Omental fat pad (tissue), 4 donors: ENCODE measurements at places on chromosomes 6 and 20. TPM values are rescaled to one million over a fixed set of nuclear protein-coding genes. Genes with fewer than 3 reads are reported as not detected.

GGTLC1 gene
- not detected for total RNA-seq

SASH1 gene
- 196 TPM for total RNA-seq

KHDRBS2 gene
- not detected for total RNA-seq

IMPG1 gene
- not detected for total RNA-seq

TNFRSF21 gene
- 43.3 TPM for total RNA-seq

CTCFL gene
- total RNA-seq: not detected

ENPP3 gene
- total RNA-seq: 0.47 TPM

MRPL2 gene
- 10.7 TPM for total RNA-seq

TGM3 gene
- not detected for total RNA-seq

IRAK1BP1 gene
- 4.2 TPM for total RNA-seq

ATRN gene
- 29.1 TPM for total RNA-seq

MATN4 gene
- total RNA-seq: not detected

LY6G6F gene
- not detected for total RNA-seq

CFAP61 gene
- not detected for total RNA-seq

PDE7B gene
- total RNA-seq: 15.0 TPM

SCRT2 gene
- total RNA-seq: not detected

MUC22 gene
- not detected for total RNA-seq

BPIFA1 gene
- total RNA-seq: not detected

HLA-DRB5 gene
- 1.6 TPM for total RNA-seq

CLDN20 gene
- total RNA-seq: not detected

DAAM2 gene
- 154 TPM for total RNA-seq

CGA gene
- not detected for total RNA-seq

SLC17A3 gene
- total RNA-seq: not detected

TPX2 gene
- total RNA-seq: 4.8 TPM
